ENCODE measurements at places on chromosomes 13 and 19.
A peak's percentile ranks its signal among the peaks of the same experiment; 100 is the strongest.

- no peak for DNase-seq
Observed at GRCh38 chr19:17954401-17954800, 12.5 kb upstream of the KCNN1 start.

DNA sequence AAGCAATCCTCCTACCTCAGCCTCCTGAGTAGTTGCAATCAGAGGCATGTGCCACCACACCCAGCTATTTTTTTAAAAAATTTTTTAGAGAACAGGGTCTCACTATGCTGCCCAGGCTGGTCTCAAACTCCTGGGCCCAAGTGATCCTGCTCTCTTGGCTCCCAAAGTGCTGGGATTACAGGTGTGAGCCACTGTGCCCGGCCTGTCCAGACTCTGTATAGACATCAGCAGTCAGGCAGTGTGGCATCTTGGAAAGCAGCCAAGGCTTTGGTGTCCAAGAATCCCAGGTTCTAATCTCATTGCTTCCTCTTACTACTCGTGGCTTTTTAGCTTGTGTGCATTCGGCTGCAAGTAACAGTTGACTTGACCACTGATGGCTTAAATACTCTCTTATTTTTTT is 43.4 kb downstream of the BICRA start:
- DNase-seq = no peak

DNA sequence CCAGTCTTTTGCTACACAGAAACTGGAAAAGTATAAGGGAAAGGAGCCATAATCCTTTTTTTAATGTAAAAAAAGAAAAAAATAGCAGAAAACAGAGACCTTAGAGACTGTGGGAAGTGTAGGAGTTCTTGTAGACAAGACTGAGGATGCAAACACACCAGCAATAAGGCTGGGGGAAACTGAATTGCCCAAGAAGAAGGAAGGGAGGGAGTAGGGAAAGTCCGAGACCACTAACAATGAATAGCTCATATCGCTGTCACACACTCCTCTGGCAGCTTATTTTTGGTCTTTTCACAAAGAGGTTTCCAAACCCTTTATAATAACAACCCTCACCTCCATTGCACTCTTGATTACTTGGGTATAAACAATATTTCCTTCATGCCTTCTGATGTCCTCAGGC is 952.0 kb downstream of the SLITRK5 start:
- DNase-seq = no peak

DNA sequence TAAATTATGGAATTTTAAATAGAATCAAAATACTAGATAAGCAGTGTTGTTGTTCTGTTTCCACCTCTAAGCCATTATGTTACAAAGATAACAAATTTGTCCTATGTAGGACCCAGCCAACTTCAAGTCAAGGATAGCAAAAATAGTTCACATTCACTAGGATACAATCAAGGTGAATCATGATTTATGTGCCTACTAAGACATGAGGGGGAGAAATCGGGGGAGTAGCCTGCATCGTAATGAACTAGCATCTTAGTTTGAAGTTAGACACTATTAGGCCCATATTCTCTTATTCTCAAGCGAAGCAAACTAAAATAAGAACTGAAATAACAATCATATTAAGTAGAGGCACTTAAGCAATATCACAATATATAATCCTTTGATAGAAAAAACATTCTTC is 779.4 kb upstream of the PCDH9 start:
- no peak for DNase-seq

DNA sequence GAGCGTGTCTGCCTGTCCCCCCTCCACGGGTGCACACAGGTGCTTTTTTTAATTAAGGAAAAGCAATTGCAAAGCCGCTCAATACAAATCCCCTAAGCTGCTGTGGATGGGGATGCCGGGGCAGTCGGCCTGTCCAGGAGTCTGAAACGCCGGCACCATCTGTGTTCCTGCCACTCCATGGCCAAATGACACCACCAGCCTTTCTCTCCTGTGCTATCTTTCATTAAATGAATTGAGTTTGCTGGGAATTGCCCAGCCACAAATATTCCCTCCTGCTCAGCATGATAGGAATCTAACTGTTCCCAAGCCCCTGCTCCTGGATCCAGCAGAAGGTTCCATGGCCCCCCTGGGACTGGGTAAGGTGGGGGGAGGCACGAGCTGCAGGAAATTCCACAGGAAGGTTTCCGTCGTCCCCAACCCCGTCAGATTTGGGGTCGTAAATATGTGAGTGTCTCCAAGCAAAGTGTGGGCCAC is 139.2 kb downstream of the KDM4B start:
- no peak for DNase-seq

GRCh38 chr13:59133903-59134302 is 1029.8 kb downstream of the DIAPH3 start:
- DNase-seq = no peak

- DNase-seq = no peak
Observed at GRCh38 chr13:25169951-25170553, 2.0 kb downstream of the AMER2 start.

- DNase-seq = no peak
Observed at GRCh38 chr13:31278869-31279268, 79.1 kb downstream of the B3GLCT start.

- no peak for DNase-seq
Observed at GRCh38 chr13:64925284-64925683, 2304.9 kb downstream of the PCDH9 start.

DNA sequence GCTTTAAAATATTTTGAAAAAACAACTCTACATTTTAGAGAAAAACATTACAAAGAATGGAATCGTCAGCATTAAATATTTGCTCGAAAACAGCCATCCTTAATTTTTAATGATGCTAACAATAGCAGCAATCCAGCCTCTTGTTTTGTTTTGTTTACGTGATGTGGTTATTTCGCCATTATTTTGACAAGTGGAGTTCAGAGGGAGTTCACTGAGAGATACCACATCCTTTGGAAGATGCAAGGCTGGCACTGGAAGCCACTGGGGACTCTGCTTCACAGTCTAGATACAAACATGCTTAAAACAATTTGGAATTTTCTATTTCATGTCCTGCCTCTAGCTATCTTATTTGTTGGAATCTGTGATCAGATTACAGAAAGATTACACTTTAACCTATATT is 556.3 kb downstream of the PCDH17 start:
- no peak for DNase-seq

- no peak for DNase-seq
Observed at GRCh38 chr19:51194527-51195315, 30.2 kb upstream of the CD33 start.

DNA sequence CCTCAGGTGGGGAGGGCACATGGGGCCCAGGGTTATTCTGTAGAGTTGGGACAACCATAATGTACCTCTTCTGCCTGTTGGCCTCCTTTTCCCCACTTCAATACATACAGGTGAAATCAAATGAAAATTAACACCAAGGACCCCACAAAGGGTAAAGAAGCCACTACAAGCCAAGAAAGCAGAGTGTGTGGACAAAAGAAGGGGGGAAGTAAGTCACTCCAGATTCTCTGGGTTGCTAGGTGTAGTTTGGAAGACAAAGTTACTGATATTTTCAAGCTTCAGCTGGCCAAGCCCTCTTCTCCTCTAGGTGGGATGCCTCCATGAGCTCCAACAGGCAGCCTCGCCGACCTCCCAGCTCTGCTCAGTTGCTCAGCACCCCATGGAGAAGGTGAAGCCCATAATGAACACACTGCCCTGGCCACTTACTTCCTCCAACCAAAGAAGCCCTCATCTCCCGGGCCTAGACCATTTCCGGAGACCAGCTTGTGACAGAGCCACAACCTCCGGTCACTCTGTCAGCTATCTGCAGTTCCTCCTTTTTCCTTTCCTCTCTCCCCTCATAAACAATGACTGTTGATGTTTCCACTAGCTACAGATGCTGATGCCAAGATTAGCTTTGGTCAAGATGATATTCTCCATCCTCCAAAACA is 66.8 kb upstream of the MED4 start:
- DNase-seq = no peak

DNA sequence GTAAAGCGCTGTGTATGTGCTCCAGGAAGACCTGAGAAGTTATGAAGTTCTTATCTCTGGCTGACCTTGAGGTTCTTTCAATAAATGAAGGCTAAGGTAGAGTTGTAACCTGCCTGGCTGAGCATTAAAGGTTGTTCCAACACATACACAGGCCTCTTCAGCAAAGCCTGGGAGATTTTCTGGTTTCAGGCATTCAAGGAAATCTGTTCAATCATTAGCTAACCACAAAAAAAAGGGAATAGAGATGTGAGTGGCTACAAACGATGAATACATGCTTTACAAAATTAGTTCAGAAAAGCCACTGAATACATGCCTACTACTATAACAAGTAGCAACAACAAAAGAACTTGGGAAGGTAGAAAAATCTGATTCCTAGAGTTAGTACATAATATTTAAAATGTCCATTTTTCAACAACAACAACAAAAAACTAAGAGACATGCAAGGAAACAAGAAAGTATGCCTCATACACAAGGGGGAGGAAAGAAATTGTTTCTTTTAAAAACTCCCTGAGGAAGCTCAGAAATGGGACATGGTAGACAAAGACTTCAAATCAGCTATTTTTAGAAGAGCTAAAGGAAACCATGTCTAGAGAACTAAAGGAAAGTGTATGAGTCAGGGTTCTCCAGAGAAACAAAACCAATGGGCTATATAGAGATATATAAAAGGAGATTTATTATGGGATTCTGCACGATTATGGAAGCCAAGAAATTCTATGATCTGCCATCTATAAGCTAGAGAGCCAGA is 191.5 kb upstream of the IPO5 start:
- DNase-seq = no peak

- DNase-seq = no peak
Observed at GRCh38 chr13:100240109-100240779, 151.4 kb downstream of the PCCA start.

DNA sequence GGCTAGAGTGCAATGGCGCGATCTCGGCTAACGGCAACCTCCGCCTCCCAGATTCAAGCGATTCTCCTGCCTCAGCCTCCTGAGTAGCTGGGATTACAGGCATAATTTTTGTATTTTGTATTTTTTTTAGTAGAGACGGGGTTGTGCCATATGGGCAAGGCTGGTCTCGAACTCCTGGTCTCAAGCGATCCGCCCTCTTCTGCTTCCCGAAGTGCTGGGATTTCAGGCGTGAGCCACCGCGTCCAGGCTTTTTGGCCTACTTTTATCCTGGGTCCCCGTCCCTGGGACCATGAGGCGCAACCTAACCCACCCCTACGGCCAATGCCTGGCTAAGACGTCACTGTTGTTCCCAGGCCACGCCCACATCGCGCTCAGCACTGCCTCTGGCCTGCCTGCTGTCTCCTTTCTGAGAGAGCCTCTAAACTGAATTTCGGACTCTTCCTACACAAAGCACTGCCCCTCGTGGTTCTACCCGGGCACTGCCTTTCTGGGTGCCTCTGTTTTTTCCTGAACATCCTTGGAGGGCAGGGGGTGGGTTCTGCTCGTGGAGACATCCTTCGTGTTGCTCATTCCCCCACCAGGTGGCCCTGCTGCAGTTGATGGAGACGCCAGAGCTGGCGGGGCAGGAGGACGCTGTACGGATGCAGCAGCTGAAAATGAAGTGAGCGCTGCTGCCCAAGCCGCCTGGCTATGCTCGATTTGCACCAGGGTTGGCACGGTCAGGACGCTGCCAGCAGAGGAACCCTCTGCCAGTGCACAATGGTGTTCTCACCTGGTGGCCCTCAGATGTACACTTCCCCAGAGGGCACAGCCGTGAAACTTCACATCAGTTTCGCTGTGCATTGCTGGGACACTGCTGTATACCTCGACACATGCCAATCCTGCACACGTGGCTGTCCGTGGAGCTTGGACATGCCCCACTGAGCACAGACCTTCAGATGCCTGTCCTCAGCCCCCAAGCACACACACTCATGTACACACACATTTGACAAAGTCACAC is 2.0 kb downstream of the REX1BD start:
- DNase-seq = peak; percentile 99

GRCh38 chr13:78978381-78978998 is 319.5 kb upstream of the OBI1 start:
- DNase-seq = peak; percentile 93
